ENCODE measurements at places on chromosomes 4 and X.

- DNase-seq, result no peak
Observed at GRCh38 chr4:48103483-48104139, 30.4 kb downstream of the TXK start.

DNA sequence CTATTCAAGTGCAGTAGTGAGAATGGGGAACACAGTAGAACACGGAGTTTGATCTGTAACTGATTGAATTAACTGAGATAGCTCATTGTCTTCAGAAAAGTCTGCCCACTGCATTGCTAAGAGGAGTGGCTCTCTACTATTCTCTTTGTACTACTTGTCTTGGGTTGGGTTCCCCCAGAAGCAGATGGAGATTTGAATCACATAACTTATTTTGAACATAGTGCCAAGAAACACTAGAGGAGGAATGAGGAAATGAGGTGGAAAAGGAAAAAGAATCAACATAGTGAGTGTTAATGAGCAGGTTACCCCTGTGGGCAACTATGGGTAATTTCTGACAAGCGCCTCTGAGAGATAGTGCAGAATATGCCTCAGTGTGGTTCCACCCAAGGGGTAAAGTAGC lies 362.7 kb downstream of the STIM2 start:
- DNase-seq, result no peak

- DNase-seq, result no peak
Observed at GRCh38 chr4:126750723-126751122, 882.0 kb upstream of the INTU start.

DNA sequence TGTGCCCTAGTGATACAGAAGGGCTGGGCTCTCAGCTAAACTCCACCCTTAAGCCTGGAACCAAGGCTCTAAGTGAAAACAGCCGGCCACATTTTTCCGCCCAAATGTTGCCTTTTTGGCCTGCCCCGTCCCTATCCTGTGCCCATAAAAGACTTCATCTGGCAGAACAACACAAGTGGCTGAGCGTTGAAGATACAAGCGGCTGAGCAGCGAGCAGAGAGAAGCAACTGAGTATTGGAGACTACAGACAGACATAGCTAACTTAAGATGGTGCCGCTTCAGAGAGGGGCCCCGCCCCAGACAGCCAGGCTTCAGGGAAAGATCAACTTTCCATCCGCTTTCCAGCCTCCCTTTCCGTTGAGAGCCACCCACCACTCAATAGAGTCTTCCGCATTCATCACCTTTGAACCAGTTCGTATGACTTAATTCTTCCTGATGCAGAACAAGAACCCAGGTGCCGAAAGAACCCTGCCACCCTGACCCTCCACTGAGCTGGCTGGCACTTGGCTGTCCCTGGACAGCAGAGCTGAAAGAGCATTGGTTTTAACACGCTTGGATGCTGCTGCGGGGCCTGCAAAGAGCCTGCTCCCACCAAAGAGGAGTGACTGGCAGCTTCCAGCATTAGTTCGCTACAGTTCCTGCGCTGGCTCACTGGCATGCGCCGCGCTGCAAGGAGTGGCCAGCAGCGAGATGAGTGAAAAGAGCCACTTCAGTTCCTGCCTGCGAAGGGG lies 853.2 kb upstream of the INTU start:
- DNase-seq, result no peak

GRCh38 chr4:52317361-52317879 lies 266.3 kb downstream of the SPATA18 start:
- no peak for DNase-seq

- no peak for DNase-seq
Observed at GRCh38 chr4:52743444-52744019, 7.7 kb downstream of the ERVMER34-1 start.

GRCh38 chr4:89294573-89295269 lies 12.9 kb downstream of the GPRIN3 start:
- DNase-seq, result no peak

- DNase-seq, result no peak
Observed at GRCh38 chr4:127730142-127730913, at the start of gene SLC25A31. TSS of gene SLC25A31 (plus strand) at chr4:127730400. CDS start at chr4:127730546, 146 bp downstream.

- no peak for DNase-seq
Observed at GRCh38 chr4:38411981-38412536, 251.9 kb upstream of the KLF3 start.

GRCh38 chr4:156906325-156906724 lies 65.3 kb downstream of the PDGFC start:
- no peak for DNase-seq

- no peak for DNase-seq
Observed at GRCh38 chrX:13898083-13898482, 81.2 kb upstream of the GPM6B start.

DNA sequence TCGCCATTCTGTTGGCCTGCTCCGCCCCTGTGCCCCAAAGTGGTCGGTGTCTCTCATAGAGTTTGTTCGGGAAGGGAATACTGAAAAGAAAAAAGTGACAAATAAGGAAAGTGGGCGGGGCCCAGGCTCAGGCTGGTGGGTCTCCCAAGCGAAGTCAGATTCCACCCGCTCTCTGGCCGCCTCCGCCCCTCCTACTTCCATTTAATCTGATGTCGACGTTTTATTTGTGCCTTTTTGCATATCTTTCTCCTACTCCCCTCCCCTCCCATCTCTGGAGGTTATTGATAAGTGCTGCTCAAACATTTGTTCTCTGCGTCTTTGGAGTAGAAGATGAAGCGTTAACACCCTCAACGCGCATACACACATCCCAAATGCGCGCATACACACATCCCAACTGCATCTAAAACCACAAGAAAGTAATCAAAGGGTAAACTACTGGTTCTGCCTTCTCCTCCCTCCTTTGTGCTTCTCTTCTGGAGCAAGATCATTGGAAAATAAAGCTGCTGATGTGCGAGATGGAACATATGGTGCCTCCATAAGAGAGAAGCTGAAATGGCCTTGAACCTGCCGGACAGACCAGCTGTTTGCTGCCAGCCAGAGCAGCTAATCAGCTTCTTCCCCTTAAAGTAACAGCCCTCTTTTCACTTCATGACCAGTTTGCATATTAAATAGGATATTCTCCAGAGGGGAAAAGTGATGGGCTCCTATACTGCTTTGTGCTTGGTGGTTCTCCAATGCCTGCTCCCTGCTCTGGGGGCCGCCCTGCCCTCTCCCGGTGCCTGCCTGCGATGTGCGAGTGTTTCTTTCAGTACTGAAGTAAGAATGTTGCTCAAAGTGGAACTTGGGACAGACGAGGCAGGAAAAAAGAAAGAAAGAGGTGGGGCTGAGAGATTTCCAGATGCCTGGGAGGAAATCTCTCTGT lies 3.1 kb downstream of the MAMLD1 start:
- peak; percentile 35 for DNase-seq

- DNase-seq, result no peak
Observed at GRCh38 chr4:1752284-1753041, 31.1 kb downstream of the TACC3 start.

- no peak for DNase-seq
Observed at GRCh38 chr4:170580651-170581050, 490.9 kb upstream of the AADAT start.

DNA sequence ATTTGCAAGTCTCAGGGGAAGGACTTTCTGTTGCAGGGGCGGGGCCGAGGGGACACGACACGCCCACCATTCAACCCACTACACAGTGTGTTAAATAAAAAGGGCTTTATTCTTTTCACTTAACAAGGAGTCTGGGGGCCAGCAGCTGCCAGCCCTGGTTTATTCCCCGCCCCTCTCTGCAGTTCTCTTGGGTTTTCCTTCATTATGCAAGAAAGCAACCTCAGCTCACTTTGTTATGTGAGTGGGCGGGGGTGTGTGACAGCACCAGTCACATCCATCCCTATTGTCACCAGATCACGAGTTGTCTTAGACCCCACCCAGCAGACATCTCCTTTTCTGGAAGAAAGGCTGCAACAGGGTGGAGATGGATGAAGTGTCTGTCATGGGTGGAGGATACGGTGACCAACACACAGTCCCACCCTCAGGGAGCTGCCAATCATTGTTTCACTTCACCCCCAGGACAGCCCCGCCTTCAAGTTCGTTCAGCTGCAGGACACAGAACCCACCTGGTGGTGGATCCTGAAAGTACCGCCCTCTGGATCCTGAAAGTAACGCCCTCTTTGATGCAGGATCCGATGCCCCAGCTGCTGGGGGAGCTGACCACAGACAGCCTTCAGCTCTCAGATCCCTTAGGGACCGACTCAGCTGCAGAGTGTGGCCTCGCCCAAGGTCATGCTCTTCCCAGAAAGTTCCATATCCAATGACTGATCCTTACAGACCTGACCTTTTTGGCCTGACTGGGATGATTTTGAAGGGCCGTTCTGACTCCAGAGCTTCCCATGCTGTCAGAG lies 79.6 kb downstream of the SMIM20 start:
- DNase-seq, result peak; percentile 35

GRCh38 chrX:118764122-118764521 lies 36.7 kb downstream of the IL13RA1 start:
- DNase-seq, result no peak

DNA sequence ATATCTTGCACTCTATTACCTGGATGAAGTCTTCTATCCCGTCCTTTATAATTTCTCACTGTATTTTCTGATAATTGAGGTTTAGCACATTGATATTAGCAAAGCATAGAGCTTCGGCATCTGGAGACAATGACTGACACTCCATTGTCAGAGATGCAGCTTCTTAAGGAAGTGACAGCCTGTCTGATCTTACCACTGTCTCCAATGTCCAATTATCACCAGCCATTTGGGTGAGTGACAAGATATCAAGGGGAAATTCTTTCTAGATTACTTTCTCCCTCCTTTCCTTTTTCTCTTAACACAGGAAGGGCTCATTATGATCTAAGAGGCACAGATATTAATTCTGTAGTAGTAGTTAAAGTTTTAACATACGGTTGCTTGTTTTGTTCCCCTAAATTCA lies 86.4 kb downstream of the LDB2 start:
- no peak for DNase-seq

- no peak for DNase-seq
Observed at GRCh38 chr4:12382567-12382966, 953.9 kb upstream of the HS3ST1 start.

GRCh38 chr4:173519111-173520101 lies 10.6 kb downstream of the HAND2 start:
- no peak for DNase-seq

DNA sequence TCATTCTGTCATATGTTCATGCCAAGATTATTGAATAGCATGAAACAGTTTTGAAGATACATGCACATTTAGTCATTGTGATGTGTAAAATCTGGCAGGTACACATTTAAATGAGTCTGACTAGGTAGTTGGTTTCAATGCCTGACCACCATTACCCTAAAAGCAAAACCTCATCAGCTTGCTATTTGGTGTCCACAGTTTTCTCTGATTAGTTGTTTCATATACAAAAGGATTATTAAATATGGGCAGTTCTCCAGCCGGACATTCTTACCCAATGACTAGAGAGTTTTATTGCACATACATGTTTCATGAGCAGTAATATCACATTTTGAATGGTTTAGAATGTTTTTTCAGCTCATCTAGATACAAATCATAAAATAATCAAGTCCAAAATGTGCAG lies 23.7 kb downstream of the DCHS2 start:
- DNase-seq, result peak; percentile 8

DNA sequence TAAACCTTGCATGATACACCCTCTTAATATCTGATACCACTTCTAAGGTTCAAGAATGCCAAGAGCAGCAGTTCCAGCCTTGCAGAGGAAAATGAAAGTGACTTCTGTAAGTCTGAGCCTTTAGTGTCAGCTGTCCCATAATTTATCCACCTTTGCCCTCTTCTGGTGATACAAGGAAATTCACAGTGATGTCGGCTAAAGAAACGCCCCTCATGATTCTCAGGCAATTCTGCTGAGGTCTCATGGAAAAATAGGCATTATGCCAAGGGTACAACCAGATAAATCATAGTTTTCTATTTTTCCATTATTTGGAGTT lies 172.2 kb upstream of the CXCL13 start:
- DNase-seq, result peak; percentile 21

DNA sequence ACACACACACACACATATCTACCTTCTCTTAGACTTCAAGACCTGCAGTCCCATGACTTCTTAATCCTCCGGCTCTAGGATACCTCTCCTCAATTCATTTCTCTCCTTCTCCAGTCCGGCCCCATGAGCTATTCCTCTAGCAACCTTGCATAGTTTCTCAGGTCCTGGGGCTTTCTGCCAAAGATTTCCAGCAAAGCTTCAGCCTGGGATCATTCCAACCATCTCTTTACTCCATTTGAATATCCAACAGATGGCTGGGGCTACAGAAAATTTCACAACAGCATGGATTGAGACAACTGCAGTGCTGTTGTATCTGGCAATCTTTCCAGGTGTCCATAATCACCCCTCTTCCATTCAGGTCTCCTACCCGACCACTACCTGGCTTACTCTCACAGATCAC lies 184.1 kb downstream of the DCHS2 start:
- no peak for DNase-seq

- DNase-seq, result no peak
Observed at GRCh38 chr4:174461466-174462106, 60.7 kb downstream of the HPGD start.

DNA sequence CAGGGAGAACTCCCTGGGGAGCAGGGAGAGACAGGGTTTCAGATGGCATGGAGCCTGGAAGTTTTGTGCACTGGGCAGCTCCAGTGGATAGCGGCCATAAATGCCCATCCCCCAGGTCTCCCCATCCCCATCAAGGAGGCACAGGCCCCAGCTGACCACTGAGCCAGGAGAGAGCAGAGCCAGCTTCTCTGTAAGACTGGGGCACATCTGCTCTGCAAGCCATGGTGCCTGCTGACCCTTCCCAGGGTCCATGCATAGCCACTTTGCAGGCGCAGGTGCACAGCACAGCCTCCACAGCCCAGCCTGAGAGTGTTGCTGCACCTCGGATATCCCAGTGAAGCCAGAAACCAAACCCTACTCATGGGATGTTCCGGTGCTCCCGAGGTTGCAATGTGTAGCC lies 206.3 kb upstream of the SPANXN4 start:
- no peak for DNase-seq

DNA sequence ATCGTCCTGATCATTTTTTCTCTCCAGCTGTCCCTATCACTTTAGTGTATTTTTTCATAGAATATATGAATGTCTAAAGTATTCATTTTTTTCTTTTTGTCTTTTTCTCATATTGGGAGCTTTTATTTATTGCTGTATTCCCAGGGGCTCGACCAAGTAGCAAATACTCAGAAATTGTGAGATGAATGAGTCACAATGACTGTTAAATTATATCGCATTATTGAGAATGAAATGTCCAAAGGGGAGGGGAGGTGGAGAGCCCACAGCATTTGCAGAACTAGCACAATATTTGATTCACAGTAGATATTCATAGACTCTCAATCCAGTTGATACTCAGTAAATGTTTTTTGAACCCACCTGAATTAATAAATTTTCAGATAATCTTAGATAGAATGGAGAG lies 543.6 kb upstream of the FAM241A start:
- no peak for DNase-seq

DNA sequence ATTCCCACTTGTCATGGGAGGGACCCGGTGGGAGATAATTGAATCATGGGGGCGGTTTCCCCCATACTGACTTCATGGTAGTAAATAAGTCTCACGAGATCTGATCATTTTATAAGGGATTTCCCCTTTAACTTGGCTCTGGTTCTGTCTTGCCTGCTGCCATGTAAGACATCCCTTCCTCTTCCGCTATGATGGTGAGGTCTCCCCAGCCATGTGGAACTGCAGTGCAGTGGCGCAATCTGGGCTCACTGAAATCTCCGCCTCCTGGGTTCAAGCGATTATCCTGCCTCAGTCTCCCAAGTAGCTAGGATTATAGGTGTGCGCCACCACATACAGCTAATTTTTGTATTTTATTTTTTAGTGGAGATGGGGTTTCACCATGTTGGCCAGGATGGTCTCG lies 2.9 kb downstream of the HPGDS start:
- no peak for DNase-seq

GRCh38 chr4:138292321-138292720 lies 50.2 kb upstream of the SLC7A11 start:
- DNase-seq, result no peak

- DNase-seq, result no peak
Observed at GRCh38 chrX:66012094-66012534, 27.8 kb downstream of the VSIG4 start.

GRCh38 chrX:135543924-135544323 lies 23.5 kb downstream of the INTS6L start:
- DNase-seq, result no peak

Data from astrocyte (in vitro differentiated cells and primary cell).